ENCODE measurements at places on chromosomes 16 and 17. TPM values are rescaled to one million over a fixed set of nuclear protein-coding genes. Genes with fewer than 3 reads are reported as not detected.

CLN3 gene
- 21.2 TPM for total RNA-seq

SMYD4 gene
- 9.5 TPM for total RNA-seq

LGALS9B gene
- not detected for total RNA-seq

ZFPM1 gene
- total RNA-seq: 0.65 TPM

APOBR gene
- not detected for total RNA-seq

Data from lung microvascular endothelial cell (primary cell).